ENCODE measurements at places on chromosomes 5 and 9.

DNA sequence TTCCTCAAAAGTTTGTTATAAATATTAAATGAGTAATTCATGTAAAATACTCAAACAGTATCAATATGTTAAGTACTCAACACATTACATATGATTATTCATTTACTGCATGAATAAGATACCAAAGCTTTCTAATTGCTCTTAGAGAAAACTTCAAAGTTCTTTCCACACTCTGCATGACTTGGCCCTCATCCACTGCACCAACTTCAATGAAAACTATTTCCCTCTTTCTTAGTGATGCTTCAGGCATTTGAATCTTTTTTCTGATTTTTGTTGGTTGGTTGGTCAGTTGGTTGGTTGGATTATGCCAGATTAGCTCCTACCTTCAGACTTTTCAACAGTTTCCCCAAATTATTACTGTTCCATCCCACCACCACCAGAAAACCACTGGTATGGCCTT lies 314.7 kb upstream of the RGMB start:
- no peak for DNase-seq

DNA sequence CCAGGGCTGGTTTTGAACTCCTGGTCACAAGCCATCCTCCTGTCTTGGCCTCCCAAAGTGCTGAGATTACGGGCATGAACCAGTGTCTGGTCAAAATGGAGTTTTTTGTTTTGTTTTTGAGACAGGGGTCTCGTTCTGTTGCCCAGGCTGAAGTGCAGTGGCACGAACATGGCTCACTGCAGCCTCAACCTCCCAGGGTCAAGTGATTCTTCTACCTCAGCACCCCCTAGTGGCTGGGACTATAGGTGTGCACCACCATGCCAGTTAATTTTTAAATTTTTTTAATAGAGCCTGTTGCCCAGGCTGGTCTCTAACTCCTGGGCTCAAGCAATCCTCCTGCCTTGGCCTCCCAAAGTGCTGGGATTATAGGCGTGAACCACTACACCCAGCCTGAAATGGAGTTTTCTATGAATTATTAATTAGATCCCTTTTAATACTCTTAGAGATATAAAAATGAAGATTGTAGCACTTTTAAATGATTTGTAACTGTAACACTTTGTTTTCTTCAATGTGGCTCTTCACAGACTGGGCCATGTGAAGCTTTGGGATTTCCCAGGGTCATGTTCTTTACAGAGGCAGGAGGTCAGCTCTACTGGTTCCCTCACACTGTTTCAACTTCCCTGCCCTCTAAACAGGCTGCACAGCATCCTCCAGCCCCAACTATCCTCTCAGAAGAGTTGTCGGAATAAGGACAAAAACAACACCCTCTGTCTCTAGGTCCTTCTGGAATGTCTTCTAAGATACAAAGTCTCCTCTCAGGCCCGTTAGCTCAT lies 32.7 kb upstream of the SPARC start:
- no peak for DNase-seq

GRCh38 chr5:33810491-33811120 lies 81.2 kb downstream of the ADAMTS12 start:
- no peak for DNase-seq

GRCh38 chr5:121572061-121572460 lies 279.6 kb upstream of the FTMT start:
- DNase-seq, result no peak

- no peak for DNase-seq
Observed at GRCh38 chr5:122584411-122585300, 190.2 kb upstream of the SNX2 start.

- DNase-seq, result no peak
Observed at GRCh38 chr9:17578911-17579793, at the start of gene SH3GL2. SH3GL2 (plus strand) TSS chr9:17579066.

GRCh38 chr9:3525096-3525835 lies 535 bp downstream of the RFX3 start:
- DNase-seq, result peak; percentile 4

DNA sequence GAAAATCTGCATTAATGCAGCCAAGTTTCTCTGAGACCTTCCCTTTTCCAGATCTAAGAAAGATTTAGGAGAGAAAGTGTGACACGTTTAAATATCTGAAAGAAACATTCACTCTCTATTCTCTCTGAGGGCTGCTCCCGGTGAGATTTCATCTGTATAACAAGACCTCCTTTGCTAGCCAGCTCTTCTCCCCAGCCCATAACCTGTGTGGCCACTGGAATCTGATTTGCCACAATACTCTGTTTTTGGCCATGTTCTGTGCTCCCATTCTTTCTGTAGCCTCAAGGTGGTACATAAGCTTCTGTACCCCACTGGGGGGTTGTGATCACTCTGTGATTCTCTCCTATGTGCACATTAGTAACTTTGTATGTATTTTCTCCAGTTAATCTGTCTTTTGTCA lies 291.0 kb upstream of the SEMA6A start:
- no peak for DNase-seq

GRCh38 chr5:172952034-172952511 lies 7.2 kb upstream of the RPL26L1 start:
- DNase-seq, result no peak

- no peak for DNase-seq
Observed at GRCh38 chr5:170190436-170191134, 42.2 kb upstream of the C5orf58 start.

DNA sequence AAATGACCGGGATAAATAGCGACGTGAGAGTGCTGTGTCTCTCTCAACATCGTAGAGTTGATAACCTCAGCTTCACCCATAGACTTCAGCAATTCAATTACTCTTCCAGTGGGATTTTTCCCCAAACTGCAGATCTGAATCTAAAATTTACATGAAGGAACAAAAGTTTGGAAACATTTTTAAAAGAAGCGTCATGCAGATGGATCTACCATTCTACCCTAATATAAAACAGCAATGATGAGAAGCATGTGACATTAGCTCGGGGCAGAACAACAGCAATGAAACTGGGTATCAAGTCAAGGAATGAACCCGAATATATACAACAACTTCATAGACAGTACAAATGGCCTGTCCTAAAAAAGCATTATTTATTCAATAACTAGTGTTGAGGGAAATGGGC lies 18.8 kb downstream of the GLT6D1 start:
- no peak for DNase-seq

- DNase-seq, result no peak
Observed at GRCh38 chr5:139646111-139646510, 2.0 kb upstream of the CXXC5 start.

DNA sequence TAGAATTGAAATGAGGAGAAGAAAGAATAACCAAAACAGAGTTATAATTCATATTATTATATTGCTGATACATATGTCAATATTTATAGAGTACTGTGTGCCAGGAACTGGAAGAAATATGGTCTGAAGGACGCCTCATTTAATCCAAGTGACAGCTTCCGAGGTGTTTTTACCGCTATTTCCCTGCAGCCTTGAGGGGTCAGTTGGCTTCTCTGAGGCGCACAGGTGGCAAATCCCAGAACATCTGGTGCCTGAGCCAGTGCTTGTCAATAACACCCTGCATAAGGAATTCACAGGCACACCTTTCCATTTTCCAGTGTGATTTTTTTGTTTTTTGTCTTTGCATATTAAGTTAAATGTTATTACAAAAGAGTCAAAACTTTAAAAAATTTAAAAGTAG lies 43.3 kb upstream of the CTSL start:
- no peak for DNase-seq

GRCh38 chr5:176741561-176742211 lies 68.7 kb upstream of the UNC5A start:
- no peak for DNase-seq

- no peak for DNase-seq
Observed at GRCh38 chr9:69476797-69477196, 151.8 kb downstream of the ENTREP1 start.

GRCh38 chr5:146825033-146825432 lies 53.5 kb downstream of the PPP2R2B start:
- DNase-seq, result no peak

- no peak for DNase-seq
Observed at GRCh38 chr5:87541033-87541432, 128.3 kb upstream of the CCNH start.

DNA sequence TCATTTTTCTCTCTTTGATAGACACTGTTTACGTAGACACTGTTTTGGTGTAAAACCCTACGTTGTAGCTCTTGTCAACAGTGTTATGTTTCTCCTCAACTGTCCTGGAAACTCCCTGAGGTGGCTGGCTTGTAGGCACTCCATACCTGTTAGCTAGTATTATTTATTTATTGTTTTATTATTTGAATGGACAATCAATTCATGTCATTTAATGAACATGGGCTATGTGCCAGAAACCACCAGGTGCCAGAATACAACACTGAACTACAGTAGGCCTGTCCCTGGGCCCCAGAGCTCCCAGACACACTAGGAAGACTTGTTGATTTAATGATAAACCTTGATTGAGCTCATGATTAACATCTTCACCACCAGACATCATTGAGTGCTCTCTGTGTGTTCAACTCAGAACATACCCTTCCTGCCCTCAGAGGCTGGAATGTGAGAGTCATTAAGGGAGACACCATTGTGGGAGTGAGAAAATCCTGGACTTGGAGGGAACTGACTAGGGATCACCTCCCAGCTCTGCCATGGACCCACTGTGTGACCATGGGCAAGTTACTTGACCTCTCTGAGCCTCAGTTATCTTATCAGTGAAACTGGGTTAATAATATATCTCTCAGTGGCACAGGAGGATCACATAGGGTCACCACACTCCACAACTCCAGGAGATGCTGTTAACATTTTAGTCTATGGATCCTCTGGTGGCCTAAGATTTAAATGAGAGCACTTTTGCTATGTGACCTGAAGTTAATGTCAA lies 19.2 kb downstream of the IRF1 start:
- DNase-seq, result no peak

- no peak for DNase-seq
Observed at GRCh38 chr5:171131497-171131896, 177.6 kb upstream of the TLX3 start.

GRCh38 chr5:68872088-68872839 lies 221.6 kb upstream of the SLC30A5 start:
- DNase-seq, result no peak

DNA sequence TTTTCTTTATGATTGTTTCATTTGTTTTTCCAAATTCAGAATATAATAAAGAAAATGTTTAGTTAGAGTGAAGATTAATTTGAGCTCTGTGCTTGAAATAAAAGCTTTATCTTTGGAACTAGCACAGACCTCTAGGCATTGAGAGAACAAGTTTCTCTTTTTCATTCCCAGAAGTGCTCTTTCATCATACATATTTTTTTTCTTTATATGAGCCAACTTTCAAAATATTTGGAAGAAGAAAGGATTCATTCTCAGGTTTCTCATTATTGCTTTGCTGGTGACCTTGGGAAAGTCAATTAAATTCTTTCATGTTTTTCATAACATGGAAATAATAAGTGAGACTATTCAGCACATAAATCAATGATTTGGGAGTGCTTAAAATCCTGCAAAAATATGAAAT lies 16.8 kb downstream of the CTXN3 start:
- no peak for DNase-seq

DNA sequence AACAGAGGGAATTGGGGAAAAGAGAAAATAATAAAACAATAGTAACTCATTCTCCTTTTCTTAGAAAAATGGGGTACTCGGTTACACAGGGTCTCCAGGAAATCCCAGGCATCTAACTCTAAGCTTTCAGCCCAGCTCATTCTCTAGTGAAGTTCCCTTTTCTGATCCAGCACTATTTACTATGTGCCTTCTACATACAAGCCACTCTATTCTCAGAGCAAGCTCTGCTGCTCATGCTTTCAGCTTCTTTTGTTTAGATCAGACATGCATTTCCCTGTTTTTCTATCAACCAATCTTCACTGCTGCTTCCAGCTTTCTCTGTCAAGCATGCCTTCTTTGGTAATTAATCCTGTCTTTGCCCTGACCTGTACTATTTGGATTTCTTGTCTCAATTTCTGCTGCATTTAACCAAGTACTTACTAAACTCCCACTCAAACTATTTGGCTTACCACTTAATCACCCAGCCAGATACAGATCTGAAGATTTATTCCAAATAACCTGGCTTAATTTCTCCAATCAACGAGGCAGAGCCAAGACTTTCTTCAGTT lies 25.3 kb downstream of the OSMR start:
- no peak for DNase-seq

- no peak for DNase-seq
Observed at GRCh38 chr5:62450259-62450658, 37.7 kb downstream of the IPO11 start.

DNA sequence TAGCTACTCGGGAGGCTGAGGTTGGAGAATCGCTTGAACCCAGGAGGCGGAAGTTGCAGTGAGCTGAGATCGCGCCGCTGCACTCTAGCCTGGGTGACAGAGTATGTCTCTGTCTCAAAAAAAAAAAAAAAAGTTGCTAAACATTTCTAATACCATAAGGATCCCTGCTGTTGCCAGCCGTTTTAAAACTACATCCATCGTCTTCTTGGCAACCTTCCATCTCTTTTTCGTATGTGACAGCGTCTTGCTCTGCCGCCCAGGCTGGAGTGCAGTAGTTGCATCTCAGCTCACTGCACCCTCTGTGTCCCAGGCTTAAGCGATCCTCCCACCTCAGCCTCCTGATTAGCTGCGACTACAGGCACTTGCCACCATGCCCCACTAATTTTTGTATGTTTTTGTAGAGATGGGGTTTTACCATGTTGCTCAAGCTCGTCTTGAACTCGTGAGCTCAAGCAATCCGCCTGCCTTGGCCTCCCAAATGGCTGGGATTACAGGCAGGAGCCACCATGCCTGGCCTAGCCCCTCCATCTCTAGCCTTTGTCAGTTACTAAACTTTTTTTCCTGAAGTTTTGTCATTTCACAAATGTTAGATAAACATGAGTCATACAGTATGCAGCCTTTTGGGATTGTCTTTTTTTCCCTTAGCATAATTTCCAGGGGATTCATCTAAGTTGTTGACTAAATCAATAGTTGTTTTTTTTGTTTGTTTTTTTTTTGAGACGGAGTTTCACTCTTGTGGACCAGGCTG lies 13.5 kb downstream of the NSD1 start:
- DNase-seq, result no peak

DNA sequence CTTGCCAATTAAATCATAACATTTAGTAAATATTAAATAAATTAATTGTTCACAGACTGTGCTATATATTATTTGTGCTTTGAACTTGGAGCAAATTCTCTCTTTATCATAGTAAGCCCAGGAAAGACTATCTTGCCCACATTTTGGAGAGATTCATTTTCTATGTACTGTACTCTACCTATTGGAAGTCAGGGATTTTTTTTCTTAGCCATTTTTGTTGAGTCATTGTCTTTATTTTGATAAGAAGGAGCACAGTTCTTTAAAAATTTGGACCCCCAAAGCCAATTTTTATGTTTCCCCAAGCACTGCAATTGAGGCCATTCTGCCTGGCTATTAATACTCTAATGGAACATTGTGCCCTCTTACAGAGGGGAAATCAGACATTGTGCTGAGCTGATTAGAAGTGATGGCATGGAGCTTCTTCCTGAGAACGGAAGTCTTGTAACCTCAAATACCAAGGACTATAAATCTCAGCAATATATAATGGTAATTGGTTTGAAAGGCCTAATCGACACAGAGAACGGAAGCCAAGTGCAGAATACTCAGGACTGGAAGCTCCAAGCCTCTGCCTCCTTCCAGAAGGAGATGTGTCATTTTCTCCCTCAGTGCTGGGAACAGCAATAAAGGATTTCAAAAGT lies 188.8 kb upstream of the PAPPA start:
- no peak for DNase-seq

GRCh38 chr9:104555521-104555920 lies 13.4 kb upstream of the OR13C8 start:
- no peak for DNase-seq

- peak; percentile 45 for DNase-seq
Observed at GRCh38 chr9:87725900-87726709, at the start of gene CTSL. CTSL (plus strand) TSS chr9:87726119; CDS start chr9:87727604, 1,485 bp downstream.

- no peak for DNase-seq
Observed at GRCh38 chr5:78574731-78575161, 73.8 kb downstream of the LHFPL2 start.

GRCh38 chr5:87885758-87886157 lies 382.9 kb downstream of the TMEM161B start:
- no peak for DNase-seq

Measured in stimulated activated CD4-positive, alpha-beta T cell treated with anti-CD3 and anti-CD28 coated beads, TNF-alpha, amount 100 ng/mL, for 24 hours (primary cell).